ENCODE measurements at places on chromosomes 2 and 18.

DNA sequence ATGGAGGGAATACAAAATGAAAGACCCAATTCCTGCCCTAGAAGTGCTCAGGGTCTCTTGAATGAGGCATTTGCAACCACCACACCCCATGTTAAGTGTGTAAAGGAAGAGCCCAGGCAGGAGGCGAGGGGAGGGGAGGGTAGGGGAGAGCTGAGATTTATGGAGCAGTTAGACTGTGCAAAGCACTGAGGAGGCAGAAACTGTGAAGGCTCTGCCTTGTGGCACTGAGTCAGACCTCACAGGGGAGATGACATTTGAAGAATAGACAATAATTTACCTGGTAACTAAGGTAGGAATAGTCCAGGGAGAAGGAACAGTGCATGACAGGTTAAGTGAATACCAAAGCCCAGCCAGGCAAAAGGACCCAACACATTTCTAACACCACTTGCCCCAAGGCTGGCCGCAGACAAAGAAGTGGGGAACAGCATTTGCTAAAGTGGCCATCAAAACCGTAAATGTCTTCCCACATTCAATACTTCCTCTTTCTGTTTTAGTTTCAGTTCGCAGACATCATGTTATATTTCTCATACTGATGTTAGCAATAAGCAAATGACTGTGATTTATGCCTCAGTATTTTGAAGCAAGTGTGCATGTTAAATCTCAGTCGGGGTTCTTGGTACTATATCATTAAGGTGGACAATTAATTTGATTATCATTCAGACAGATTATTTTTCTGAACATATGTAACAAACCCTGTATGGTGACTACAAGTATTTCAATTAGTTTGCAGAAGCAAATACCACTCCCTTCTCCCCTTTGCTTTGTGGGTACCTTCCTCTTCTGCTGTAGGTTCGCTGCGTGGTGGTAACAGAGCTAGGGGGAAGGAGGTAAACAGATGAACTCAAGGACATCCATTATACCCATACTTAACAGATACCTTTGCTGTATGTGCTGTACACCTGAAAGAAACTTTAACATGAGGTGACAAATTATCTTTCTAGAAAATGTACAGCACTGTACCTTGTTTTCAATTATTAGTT lies 27.5 kb downstream of the CDH20 start:
- DNase-seq = no peak

DNA sequence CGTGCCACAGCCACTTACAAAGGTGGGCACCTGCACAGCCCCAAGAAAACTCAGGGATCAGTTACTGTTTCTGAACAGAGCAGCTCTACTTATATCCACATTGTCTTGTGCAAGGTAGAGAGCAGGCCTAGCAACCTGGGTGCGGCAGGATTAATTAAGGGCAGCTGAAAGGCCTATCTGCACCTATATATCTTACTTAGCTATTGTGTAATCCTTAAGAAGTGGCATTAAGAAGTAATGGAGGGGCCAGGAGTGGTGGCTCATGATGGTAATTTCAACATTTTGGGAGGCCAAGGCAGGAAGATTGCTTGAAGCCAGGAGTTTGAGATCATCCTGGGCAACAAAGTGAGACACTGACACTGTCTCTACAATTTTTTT lies 12.8 kb upstream of the ARL5A start:
- no peak for DNase-seq

DNA sequence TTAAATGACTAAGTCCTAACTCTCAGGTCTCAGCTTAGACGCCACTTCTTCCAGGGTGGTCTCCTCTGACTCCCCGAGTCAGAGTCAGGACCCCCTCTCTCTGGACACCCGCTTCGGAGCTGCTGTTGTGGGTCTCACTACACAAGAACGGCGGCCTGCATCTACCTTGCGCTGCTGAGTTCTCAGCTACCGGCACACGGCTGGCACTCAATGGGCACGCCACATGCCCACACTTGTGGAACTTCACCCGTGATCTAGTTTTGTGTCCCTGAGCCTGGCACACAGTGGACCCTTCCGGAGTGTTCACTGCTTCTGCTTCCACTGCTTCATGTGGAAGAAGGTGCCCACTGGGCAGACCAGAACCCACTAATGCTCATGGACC lies 58.3 kb upstream of the ID2 start:
- no peak for DNase-seq

- DNase-seq = no peak
These were observed 5.5 kb upstream of the SMARCAL1 start for GRCh38 chr2:216406826-216407225.

DNA sequence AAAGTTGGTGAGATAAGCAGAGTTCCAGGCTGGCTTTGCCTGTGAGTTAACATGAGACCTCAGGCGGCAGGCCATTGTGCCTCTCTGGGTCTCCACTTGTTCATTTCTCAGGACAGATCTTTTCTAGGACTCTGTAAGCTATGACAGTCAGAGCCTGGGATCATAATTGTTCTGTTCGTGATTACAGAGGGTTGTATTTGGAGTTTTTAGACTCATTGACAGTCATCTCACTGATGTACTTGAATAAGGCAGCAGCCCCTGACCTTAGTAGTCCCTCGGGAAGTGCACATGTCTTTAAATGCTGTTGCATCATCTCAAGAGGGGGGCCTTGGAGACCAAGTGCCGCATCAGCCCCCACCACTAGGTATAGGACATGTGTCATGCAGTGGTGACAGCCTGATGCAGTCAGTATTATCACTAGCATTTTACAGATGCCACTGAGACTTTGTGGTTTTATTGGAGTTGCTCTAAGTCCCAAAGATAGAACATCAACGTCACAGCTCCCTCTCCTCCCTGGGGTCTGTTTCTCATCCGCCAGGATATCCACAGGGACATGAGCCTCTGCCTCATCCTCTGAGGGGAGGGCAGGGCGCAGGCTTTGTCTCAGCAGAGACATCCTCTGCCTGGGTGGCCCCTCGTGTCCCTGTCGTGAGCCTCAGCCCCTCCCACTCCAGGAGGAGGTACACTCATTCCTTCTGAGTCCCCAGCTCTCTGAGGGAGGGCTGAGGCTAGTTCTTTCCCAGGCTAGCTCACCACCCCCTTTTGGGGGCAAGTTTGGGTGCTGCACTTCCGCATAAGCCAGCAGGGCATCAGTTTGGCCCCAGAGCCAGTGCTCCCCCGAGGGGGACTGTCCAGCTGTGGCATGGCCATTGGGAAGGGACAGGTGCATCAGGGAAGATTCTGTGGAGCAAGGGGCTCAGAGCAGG lies 14.1 kb downstream of the GLI2 start:
- no peak for DNase-seq

GRCh38 chr18:48894799-48895346 lies 55.9 kb downstream of the SMAD7 start:
- no peak for DNase-seq

GRCh38 chr2:54894467-54894866 lies 155.8 kb downstream of the RTN4 start:
- DNase-seq = no peak

GRCh38 chr2:191150600-191151330 lies at the start of gene STAT4:
Gene STAT4 (minus strand): TSS chr2:191150994. CDS start chr2:191148203, 2,791 bp downstream.
- DNase-seq = peak; percentile 22

DNA sequence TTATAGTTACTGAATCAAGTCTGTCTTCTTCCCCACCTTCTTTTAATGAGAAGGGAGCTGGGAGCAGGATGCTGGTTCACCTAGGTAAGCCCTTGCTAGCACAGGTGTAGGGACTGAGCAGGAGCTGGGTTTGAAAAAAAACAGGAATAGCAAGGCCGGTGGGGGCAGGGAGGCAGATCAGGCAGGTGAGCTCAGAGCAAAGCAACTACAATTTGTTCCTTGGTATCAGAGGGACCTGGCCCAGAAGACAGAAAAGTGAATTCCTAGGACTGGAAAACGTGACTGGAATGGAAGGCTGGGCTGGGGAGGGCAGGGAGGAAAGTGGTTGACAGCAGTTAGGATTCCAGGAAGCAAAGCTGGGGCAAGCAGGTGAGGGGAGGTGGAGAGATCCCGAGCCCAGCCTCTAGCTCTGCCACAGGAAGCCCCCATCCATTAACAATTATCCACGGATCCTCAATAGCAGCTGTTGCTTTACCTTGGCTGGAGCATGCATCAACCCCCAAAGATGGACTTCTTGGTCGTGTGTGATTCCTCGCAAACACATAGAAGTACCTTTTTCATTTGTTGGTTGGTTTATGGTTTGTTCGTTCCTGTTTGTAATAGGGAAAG lies 118.4 kb downstream of the LNPK start:
- no peak for DNase-seq

- no peak for DNase-seq
These were observed 87.2 kb downstream of the ESCO1 start for GRCh38 chr18:21513292-21513691.

- DNase-seq = peak; percentile 68
These were observed at the start of gene CTNNA2 for GRCh38 chr2:79512442-79513401. Gene CTNNA2 (plus strand): TSS chr2:79513051.

- DNase-seq = no peak
These were observed 564 bp downstream of the DPYSL5 start for GRCh38 chr2:26848336-26849055.

- no peak for DNase-seq
These were observed 55.1 kb downstream of the SP100 start for GRCh38 chr2:230471074-230471473.

- DNase-seq = no peak
These were observed 95.7 kb downstream of the NEDD4L start for GRCh38 chr18:58139459-58140386.

- DNase-seq = no peak
These were observed 5.2 kb downstream of the PROC start for GRCh38 chr2:127423478-127423843.

DNA sequence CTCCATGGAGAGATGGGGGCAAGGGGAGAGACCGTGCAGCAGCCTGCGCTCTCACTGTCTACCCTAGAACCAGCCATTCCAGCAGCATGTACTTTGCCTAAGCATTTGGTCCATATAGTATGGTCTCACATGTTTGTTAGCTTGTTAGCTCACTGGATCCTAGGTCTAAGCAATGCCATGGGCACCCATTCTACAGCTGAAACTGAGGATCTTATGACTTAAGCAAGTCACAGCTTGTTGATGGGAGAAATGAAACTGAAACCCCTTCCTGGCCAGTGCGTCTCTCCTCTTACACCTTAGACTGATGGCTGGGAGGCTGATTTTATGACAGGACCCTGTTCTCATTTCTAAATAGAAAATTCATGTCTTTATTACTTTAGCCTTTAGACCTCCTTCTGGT lies 90.1 kb downstream of the EPAS1 start:
- DNase-seq = no peak

- no peak for DNase-seq
These were observed 24.0 kb upstream of the CREB1 start for GRCh38 chr2:207505728-207506127.

DNA sequence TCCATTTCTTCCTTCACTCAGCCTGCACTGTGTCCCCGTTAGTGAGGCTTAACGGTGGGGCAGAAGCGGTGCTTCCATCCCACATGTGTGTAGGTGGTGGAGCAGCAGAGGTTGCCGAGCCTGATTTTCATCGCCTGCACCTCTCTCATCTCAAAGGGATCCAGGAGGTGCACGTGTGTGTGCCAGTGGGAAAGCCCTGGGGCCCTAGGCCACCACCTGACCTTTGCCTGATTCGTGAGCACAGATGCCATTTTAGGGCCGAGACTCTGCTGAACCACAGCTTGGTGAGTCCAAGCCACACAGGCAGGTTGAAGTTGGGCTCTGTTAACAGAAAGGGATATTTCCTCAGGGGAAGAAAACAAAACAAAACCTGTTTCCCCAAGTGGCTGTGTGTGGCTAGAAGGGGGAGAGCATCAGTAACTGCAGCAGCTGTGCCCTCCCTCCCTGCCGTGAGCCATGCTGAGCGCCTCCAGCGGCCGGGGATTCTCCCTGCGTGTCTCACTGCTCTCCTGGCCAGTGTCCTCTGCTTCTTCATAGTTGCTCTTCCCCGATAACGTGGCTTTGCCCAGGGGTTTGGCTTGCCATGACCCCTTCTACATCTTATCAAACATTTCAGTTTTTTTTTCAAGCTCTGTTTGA lies 81.5 kb downstream of the MAPRE2 start:
- no peak for DNase-seq

- no peak for DNase-seq
These were observed 18.6 kb downstream of the FZD7 start for GRCh38 chr2:202052235-202052634.

GRCh38 chr2:105772362-105772761 lies 27.6 kb downstream of the NCK2 start:
- no peak for DNase-seq

DNA sequence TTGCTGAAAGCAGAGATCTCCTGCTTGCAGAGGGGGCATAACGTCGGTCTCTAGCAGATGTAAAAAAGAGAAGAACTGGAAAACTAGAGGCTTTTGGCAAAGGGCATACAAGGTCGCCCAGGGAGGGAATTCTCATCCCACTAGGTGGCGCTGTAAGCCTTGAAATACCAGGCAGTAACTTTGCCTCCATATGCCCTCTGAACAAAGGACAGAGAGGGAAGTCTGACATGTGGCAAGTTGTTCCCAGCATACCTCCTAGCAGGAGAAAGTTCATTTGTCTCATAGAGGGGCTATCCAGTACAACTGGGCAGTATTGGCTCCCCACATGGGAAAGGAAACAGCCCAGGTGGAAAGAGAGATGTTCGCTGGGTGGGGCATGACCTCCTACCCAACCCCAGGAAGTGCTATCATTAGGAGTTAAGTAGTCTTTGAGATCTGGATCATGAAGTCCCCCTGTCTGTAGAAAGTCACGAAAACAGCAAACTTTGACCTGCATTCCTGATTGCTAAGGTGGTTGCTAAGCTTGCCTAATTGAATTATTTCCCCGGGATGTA lies 39.9 kb downstream of the STK17B start:
- DNase-seq = peak; percentile 75

- no peak for DNase-seq
These were observed 570.7 kb downstream of the PLCL1 start for GRCh38 chr2:198375083-198375410.

- DNase-seq = peak; percentile 11
These were observed 78.9 kb upstream of the ZSWIM2 start for GRCh38 chr2:186927867-186928191.

DNA sequence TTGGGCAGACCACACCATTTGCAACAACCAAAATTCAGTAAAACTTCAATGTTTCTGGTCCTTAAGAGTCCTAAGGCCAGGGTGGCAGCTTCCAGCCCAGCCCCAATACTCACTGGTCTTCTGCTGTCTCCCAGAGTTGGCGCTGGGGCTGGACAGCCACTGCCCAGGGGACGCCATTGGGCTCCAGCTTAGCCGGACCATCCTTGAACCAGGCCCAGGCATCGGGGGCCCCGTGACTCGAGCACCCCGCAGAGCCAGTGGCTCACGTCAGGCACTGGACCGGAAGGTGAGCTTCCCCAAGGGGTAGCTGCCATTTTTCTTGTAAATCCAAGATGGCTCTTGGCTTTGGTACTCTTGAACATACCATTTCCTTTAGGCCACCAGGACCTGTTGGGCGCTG lies 21.8 kb downstream of the SNED1 start:
- no peak for DNase-seq

- DNase-seq = no peak
These were observed 871 bp upstream of the DUSP28 start for GRCh38 chr2:240559286-240559685.
